H54 (cell line): ENCODE measurements at places on chromosomes 7 and 10.

DNA sequence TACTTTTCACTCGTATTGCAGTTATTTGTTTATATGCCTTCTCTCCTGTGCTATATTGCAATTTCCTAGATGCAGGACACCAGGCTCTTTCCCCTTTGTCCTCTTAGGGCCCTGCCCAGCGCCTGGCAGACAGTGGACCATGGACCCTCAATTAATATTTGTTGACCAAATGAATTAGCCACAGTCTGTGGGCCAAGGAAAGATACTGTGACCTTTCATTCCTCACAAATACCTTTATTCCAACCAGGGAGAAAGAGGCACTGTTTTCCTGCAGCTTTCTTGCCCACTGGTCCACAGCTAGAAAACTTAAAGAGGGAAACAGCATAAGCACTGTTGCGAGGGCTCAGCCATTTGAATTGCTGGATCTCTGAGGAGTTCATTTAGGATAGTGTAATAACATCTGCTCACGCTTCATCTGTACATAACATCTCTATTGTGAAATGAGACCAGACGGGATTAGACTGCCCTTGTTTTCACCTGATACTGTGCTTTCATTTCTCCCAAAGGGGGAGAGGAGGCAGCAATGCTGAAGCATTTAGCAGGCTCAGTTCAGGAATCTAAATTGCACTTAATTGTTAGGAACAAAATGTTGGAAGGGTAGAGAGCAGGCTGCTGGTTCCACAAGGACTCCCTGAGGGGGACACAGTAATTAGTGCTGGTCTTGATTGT, 46.7 kb downstream of the TNS3 start:
- no peak for DNase-seq

DNA sequence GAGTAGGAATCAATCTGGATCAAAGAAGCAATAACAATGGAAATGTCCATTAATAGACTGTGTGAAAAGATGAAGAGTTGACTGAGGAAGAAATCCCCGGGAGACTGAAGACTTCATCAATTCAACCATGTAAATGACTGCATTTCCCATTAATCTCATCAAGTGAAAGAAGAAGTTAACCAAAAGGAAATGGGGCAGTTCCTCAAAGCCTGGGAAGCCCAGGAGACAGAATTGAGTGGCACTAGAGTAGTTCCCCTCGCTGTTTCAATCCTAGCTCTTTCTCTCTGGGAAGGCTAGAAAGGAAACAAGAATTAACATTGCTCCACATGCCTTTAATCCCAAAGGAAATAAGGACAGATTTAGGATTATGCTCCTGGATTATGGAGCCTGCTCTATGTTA, 4.8 kb upstream of the OR6V1 start:
- no peak for DNase-seq

GRCh38 chr7:108227366-108227765, 97.2 kb upstream of the LAMB4 start:
- no peak for DNase-seq

GRCh38 chr10:63119041-63119440, 14.1 kb upstream of the NRBF2 start:
- DNase-seq = no peak

DNA sequence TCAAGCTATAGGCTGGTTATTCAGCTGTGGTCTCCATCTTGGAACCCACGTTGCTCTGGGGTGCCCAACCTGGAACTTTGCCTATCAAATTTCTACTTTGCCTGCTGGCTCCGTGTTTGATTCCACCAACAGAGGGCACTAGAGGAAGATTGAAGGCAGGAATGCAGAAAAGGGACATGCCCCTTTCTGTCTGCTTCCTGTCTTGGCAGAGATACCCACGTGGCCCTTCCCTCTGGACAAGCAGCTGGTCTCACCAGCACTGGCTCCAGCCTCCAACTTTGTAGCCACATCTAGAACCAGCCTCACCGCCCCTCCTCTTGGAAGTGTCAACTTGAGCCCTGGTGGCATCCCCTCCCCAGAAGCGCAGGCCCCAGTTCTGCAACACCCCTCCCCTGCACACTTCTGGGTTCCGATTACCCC, 52.1 kb upstream of the ZNF438 start:
- DNase-seq = peak; percentile 60

DNA sequence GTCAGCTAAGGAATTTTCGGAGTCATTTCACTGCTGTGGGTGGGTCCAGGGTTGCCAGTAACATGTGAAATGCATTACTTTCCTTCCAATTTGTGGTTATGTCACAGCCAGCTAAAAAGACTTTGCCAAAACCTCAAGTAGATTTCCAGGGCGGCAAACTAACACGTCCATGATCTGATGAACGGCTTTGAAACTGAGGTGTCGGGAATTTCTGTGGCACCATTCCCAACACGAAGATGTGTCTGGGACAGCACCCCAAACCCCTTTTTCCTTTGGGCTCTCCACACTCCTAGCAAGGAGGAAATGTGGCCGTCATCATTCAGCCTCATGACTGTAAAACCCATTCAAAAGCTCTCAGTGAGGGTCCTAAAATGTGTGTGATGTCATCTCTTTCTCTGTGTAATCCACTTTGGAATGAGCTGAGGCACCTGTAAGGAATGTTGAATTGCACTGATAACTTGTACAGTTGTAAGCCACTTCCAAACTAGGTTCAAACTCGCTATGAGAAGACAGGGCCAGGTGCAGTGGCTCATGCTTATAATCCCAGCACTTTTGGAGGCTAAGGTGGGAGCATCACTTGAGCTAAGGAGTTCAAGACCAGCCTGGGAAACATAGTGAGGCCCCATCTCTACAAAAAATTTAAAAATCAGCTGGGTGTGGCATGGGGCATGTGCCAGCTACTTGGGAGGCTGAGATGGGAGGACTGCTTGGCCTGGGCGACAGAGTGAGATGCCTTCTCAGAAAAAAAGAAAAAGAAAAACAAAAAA, 146.1 kb upstream of the FRMD4A start:
- peak; percentile 42 for DNase-seq

DNA sequence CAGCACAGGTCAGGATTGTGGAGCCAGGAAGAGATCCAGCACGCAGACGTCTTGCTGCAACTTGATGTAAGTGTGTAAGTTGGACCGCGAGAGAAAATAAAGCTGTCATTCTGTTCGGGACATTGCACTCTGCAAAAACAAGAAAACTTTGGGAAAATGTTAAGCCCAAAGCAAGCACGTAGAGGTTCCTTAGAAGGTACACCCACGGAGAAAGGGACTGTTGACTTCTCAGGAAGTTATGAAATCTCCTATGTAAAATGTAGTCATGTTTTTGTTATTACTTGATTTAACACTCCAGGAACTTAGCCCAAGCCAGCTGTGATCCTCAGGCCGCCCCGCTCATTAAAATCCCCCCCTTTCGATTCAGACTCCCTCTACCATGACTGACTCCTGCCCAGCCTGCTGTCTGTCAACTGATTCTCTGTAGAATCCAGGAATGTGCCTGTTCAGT, 196.1 kb upstream of the TCF7L2 start:
- no peak for DNase-seq

DNA sequence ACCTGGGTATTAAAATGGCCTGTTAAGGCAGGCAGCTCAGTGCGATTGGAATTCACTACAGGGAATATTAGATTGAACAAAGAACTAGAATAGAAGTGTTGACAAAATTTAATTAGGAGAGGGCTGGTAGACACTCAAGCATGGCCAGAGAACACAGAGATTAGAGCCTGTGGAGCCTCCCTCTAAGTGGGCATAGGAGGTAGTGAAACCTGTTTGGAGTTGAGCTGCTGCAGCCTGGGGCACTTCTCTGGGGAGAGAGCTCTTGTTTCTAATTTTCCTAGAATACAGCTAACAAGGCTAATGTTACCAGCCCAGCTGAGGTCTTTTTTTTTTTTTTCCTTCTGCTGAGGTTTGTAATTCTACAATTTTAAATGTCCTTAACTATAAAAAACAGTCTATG, 46.4 kb downstream of the TMEM168 start:
- no peak for DNase-seq

GRCh38 chr7:133795068-133795665, 332.0 kb upstream of the LRGUK start:
- no peak for DNase-seq

DNA sequence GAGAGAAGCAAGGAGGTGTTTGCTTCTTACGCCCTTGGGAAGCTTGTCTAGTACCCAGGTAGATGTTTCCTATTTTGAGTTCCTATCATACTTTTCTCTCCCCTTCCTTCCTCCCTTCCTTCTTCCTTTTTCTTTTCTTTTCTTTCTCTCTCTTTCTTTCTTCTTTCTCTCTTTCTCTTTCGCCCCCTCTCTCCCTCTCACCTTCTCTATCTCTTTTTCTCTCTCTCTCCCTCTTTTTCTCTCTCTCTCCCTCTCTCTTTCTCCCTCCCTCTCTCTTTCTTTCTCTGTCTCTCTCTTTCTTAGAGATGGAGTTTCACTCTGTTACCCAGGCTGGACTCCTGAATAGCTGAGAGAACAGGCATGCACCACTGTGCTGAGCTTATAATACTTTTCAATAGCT, 322.2 kb downstream of the TNS3 start:
- DNase-seq = no peak

GRCh38 chr7:22363756-22364422, 6.9 kb upstream of the RAPGEF5 start:
- no peak for DNase-seq

GRCh38 chr7:86929293-86930109, 130.0 kb downstream of the ELAPOR2 start:
- no peak for DNase-seq
